ENCODE measurements at places on chromosomes 16 and 17.
A peak's percentile ranks its signal among the peaks of the same experiment; 100 is the strongest.

- DNase-seq: no peak
These were observed 1406.0 kb upstream of the CDH8 start for GRCh38 chr16:63442246-63442645.

DNA sequence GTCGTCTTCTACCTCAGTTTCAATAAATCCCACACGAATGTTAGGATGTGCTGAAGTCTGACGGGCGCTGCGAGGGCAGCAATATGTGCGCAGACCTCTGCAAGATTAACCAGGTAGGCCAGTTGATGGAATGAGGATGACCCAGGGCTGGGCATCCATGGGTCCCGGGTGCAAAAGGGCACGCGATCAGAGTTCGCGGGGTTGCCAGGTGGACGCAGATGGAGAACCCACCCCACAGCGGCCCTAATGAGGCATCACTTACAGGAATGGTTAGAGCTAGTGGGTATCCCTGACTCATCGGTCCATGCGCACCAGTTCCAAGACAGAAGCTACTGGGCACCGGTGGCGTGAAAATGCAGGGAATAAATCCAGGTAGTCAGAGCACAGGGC lies 2116.0 kb downstream of the TP53TG3F start:
- no peak for DNase-seq

DNA sequence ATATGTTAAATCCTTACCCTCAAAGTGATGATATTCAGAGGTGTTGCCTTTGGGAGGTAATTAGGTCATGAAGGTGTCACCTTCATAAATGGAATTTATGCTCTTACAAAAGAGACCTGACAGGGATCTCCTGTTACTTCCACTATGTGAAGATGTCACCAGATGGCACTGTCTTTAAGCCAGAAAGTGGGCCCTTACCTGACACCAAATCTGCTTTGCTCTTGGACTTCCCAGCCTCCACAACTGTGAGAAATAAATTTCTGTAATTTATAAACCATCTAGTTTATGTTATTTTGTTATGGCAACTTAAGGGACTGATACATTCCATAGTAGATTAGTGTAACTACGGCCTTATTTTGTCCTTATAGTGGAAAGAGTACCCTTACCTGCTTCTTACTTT lies 358.3 kb upstream of the SALL1 start:
- no peak for DNase-seq

DNA sequence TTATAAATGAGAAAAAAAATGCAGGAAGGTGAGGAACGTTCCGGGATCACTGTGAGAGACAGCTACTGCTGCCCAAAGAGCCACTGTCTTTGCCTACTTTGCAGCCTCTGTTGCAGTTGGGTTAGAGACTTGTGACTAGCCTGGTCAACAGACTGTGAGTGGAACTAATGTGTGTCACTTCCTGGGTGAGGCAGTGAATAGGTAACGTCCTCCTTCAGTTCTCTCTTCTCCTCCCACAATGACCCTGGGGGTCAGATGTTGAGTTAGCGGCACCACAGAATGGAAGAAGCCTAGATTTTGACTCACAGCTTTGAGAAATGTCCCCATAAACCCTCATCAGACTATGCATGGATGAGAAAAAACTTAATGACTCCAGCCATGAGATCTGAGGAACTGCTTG lies 5.2 kb downstream of the C16orf46 start:
- DNase-seq: no peak

- DNase-seq: peak; percentile 53
These were observed 6.3 kb downstream of the VWA3A start for GRCh38 chr16:22098405-22099255.

GRCh38 chr17:51853857-51854256 lies 304.7 kb downstream of the CA10 start:
- no peak for DNase-seq

- no peak for DNase-seq
These were observed 84.6 kb upstream of the WSB1 start for GRCh38 chr17:27209316-27209715.

GRCh38 chr17:64063088-64063487 lies 42.7 kb upstream of the ICAM2 start:
- no peak for DNase-seq

GRCh38 chr17:69050999-69051775 lies 9.5 kb downstream of the ABCA9 start:
- DNase-seq: no peak

DNA sequence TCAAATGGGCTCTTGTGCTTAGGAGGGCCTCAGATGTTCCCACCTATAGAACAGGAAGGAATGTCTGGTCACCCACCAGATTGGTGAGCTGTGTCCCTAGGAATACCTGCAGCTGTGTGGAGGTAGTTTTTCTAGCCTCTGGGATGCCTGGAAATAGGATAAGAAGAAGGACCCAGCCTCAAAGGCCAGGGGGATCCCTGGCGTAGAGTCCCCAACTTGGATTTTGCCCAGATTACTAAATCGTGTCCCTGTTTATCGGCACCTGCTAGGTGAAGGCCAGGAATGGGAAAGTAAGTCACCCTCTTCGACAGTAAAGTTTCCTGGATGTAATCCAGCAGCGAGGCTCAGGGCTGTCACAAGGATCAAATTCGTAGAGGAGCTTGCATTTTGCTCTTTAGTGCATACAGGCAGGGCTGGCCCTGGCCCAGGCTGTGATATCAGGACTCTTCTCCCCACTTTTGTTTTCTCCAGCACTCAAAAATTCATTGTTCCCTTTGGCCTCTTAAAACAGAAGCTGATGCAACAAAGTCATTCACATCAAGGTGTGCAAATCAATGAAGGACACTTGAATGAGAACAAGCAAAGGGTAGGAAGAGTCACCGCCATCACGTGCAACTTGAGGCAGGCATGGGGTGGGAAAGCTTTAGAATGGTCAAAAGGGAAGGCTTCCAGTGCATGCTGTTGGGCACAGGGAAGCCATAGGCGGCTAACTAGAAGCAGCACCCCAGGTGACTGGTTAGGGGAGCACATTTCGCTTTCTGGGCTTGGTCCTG lies 7.5 kb downstream of the SLC13A2 start:
- DNase-seq: no peak

GRCh38 chr17:38449364-38449763 lies 21.1 kb downstream of the ARHGAP23 start:
- no peak for DNase-seq

DNA sequence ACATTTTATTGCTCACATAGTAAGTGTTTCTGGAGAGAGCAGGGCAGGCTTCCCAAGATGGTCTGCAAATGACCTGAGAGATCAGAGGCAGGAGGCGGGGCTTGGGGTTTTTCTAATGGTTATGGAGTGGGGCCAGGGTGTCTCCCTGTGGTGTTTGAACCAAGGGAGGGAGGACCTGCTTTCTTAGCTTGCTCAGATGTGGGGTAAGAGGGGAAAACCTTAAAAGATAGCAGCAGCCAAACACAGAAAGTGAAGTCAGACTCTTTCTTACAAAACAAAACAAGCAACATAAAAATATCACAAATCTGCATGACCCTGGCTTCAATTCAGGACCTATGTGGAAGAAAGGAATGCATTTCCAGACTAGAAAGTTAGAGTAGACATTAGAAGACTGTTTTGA lies 22.9 kb upstream of the DNAJA2 start:
- DNase-seq: no peak

DNA sequence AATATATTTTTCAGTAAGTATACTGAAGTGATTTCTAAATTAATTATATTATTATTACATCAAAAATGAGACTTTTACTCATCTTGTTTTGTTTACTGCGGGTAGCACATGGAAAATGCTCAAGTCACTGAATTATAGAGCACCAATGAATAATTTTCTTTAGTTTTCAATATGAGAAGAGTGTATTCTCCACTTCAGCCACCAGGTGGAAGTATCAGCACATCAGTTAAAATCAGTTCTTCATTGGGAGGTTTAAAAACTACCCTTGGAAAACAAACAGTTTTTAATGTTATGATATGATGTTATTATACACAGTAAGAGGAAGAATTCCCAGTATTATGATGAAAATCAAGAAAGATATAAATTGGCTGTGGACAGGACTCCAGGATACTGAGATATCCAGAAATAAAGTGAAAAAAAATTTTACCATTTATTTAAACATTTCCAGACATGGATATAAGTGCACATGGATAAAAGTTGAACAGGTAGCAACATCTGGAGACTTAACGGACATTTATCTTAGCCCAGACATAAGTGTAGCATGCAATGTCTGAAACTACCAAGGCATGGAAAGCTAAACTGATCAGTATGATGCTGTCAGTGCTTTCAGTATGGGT lies 467.3 kb downstream of the KCNJ2 start:
- DNase-seq: peak; percentile 38

GRCh38 chr17:75267153-75267410 lies 3.9 kb downstream of the MIF4GD start:
- no peak for DNase-seq

DNA sequence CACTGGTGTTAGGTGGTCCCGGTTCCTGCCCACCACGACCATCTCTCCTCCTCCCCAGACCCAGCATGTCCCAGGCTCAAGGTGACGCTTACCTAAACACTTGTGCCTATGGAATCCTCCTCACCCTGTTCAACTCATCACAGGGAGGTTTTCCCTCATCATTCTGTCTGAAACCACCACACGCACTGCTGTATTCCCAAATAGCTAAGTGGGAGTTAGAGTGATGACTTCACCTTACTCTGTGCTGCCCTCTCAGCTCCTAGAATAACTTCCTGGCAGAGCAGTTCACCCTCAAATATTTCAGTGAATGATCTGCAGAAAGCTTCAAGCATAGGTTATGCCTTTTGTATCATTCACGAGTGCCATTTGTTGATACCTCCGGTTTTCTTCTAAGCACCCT lies 216.5 kb downstream of the CPPED1 start:
- no peak for DNase-seq

GRCh38 chr17:14448818-14449217 lies 147.9 kb downstream of the HS3ST3B1 start:
- DNase-seq: no peak

DNA sequence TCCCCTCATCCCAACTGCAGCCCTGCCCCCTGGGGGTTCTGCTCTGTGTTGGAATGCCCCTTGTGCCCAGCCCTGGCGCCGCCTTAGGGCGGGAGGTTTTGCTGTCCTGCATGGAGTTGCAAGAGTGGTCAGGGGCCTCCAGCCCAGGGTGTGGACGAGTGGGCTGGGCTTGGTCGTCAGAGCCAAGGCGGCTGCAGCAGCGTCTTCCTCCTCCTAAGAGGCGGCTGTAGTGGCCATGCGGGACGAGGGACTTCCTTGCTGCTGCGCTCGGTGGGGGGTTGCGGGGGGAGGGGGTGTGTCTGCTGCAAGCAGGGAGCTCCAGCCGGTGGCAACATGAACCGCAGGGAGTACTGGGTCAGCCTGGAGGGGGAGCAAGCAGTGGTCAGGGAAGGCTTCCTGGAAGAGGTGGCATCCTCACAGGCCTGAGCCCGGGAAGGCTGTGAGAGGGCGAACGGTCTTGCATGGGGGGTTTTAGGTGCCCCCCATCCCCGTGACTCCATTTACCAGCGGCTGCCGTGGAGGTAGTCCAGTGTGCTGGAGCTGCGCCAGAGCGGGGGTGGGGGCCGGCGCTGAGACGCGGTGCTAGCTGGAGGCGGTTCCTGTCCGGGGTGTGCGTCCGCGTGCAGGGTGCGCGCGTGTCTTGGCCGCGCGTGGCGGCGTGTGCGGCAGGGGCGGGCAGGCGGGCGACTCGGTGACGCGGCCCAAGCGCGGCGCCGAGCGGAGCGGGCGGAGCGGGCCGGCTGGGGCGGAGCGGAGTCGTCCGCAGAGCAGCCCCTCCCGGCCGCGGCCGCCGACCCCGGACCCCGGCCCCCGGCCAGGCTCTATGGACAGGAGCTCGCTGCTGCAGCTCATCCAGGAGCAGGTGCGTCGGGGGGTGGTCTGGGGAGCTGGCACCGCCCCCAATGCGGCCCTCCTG lies at the start of gene RHBDL1:
Gene RHBDL1 (plus strand): TSS at position 704 of the 916 bp plus-strand sequence. CDS start 120 bp downstream, at position 824.
- no peak for DNase-seq

GRCh38 chr16:6641091-6641490 lies 691.6 kb upstream of the RBFOX1 start:
- no peak for DNase-seq

DNA sequence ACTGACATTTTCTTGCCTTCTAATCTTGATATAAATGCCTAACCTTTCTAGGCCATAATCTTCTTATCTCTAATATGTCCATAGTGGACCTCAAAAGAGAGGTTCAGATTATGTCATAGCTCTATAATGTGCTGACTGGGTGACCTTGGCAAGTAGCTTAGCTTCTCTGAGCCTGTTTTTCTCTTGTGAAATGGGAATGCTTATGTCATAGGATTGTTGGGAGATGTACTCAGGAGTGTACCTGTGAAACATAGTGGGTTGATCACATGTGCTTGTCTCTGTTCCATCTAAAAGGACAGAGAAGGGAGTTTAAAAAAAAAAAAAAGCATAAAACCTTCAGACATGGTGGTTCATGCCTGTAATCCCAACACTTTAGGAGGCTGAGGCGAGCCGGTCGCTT lies 2.4 kb downstream of the MED9 start:
- no peak for DNase-seq

GRCh38 chr17:78819806-78820792 lies 20.5 kb downstream of the USP36 start:
- DNase-seq: no peak

DNA sequence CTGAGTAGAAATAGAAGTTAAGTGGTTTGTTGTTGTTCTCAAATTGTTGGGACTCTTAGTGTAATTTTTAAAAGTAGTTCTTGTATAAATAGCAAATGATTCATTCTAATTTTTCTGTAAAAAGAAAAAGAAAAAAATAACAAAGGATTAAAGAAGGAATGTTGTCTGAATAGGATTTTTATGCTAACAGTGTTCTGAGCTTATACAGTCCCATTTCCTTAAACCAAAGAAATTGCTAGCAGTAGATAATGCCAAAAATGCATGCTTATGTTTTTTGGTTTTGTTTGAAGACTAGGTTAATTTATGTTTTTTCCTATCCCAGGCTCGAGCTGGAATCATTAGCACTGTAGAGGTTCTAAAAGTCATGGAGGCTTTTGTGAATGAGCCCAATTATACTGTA lies 44.7 kb upstream of the KPNB1 start:
- DNase-seq: no peak

DNA sequence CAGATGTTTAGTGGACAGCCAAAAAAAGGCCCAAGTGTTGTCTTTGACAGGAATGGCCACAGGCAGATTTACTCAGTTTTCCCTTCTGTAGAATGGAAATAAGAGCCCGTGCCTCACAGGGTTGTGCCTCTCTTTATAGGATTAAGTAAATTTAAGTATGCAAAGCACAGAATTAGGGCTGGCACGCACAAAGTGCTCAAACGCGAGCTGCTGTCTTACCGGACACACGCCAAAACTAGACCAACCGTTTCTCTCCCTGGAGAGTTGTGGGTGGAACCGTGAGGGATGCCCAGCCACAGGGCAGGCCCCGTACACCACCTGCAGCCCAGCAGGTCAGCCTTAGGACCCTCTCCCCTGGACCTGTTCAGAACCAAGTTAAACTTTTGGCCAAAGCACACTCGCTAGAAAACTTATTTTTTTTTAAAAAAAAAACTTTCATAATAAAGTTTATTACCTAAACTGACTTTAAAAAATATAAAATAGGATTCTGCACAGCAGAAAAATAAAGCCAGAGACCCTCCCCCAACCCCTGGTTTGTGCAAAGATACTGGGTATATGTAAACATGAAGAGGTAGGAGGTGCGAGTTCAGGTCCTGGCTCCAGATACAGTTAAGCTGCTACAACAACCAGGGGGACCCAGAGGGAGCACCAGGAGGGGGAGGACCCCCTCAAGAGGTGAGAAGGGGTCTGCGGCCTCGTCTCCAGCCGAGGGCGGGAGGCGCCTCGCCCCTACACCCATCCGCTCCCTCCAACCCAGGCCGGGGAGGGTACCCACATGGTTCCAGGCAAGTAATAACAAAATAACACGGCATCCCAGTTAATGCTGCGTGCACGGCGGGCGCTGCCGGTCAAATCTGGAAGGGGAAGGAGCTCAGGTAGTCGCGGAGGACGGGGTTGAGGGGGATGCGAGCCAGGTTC lies 1.8 kb downstream of the SOCS1 start:
- no peak for DNase-seq
